ENCODE measurements at places on chromosomes 16 and 17.

DNA sequence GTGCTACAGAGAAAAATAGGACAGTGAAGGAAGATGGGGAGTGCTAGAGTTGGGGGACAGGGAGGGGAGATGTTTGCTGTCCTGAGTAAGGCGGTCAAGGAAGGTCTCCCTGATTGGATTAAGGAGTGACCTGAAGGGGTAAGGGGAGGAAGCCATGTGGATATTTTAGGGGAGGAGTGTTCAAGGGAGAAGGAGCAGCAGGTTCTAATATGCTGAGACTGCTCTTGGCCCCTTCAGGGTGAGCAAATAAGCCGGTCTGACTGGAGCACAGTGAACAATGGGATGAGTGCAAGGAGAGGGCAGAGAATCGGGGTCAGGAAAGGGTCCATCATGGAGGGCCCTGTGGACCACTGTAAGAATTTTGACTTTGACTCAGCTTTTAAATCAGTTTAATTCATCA is 188.8 kb downstream of the IRX3 start:
- no peak for DNase-seq

- peak; percentile 39 for DNase-seq
Observed at GRCh38 chr16:56669005-56669839, at the start of gene MT1H. TSS of gene MT1H (plus strand) at chr16:56669814. CDS start at chr16:56669885, 71 bp downstream.

GRCh38 chr16:56451753-56452689 is 667 bp downstream of the OGFOD1 start:
- DNase-seq, result peak; percentile 25

DNA sequence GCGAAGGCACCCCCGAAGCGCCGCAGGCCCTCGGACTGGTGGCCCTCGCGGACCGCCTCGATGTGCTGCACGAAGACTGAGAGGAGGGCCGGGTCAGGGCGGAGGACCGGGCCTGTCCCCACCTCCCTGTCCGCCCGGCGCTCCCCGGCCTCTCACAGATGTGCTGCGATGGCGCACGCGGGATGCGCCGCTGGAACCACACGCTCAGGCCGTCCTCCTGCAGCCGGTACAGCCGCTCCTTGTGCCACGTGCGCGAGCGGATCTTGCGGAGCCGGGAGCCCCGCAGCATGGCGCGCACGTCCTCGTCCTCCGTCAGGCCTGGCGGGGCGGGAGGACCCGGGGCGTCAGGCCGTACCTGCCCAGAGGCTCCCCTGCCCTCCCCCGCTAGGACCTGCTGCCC is 11.3 kb downstream of the PLCD3 start:
- no peak for DNase-seq

- no peak for DNase-seq
Observed at GRCh38 chr17:31060791-31061550, 33.8 kb upstream of the NF1 start.

DNA sequence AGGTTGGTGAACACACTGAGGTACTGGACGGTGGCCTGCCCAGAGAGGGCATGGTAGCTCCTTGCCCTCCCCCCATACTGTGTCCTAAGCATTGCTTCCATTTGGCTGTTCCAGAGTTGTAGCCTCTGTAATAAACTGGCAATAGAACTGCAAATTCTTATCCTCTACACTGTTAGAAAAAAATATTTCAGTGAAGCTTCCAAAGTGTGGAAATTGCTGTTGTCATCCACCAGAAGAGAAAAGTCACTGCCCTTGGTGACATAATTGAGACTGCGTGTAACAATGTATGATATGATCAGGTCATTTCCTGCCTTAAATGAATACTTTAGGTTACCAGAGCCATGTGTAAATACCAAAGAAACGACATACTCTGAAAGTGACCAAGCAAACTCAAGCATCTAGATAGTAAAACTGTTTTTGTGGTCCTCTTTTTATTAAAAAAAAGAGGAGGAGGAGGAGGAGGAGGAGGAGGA is 65.9 kb downstream of the CEP95 start:
- no peak for DNase-seq

DNA sequence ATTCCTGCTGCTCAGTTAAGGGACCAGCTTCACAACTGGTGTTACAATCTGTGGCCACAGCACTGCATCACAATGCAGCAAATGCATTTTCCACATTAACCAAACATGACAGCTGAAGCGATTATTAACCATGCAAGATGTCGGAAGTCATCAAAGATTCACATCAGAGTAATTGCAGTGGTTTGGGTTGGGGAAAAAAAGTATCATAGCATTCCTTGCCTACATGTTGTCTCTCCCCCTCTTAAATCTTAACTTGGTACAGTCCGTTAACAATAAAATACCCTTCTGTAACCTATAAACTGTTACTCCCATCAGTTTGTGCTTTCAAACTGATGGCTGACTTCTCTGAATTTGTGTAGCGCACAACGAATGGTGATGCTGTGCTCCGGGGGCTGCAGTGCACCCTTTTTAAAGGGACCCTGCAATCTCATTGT is 51.6 kb downstream of the NUP93 start:
- no peak for DNase-seq

DNA sequence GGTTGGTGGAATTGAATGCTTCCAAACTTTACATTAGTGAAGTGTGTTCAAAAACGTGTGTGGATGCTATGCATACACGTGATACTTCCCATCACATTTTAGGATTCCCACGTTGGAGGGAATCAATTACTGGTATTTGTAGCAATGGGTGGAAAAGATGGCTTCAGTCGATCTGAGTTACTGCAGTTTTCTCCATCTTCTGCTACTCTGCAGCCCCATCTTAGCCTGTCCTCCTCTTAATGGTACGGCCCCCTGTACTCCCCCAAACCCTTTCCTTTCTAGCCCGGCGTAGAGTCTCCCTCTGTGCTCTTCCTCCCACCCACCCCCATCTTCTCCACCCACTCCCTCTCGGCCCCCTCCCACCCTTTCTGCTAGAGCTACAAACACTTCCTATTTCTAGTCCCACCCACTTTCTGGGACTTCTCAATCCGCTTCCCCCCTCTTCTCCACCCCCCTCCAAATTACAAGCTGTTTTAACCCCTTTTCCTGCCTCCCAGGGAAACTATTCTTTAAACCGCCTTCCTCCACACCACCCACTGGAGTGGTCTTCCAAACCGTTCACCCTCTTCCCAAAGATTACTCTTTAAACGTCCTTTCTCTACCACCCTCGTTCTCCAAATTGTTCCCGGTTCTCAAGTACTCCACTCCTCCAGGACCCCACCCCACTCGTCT is 1.1 kb downstream of the CHTF8 start:
- peak; percentile 42 for DNase-seq

- DNase-seq, result no peak
Observed at GRCh38 chr16:78386557-78387324, 287.3 kb downstream of the WWOX start.

DNA sequence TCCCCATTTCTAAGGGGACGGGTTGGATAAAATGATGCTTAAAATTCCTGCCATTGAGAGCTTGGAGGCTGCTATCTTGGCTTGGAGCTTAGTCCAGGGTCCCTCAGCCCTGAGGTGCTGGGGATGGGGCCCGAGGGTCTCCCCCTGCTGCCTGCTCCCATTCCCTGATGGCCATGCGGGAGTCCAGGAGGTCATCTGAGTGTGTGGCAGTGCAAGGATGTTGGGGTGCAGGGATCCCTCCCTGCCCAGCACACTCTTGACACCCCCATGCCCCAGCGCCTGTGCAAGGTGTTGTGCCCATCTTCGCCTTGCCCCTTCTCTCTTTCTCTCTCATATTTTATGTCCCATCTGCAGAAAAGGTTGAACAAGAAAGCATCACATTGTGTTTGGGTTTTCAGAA is 90.4 kb downstream of the IRF8 start:
- no peak for DNase-seq

Measured in activated naive CD4-positive, alpha-beta T cell treated with anti-CD3 and anti-CD28 coated beads, Interleukin-2, amount 10 ng/mL, durations not matched to agents 7 days and 5 days (primary cell).